ENCODE measurements at places on chromosomes 13 and 19. TPM values are rescaled to one million over a fixed set of nuclear protein-coding genes. Genes with fewer than 3 reads are reported as not detected.

Gene ZNF177
- 3.8 TPM for total RNA-seq

Gene CD209
- not detected for total RNA-seq

Gene PABPC3
- total RNA-seq, result not detected

Gene OR7A5
- not detected for total RNA-seq

Gene VSTM1
- not detected for total RNA-seq

Gene CERS1
- total RNA-seq, result 11.4 TPM

- no peak for DNase-seq
- no peak overlapping the region for H3K27ac ChIP-seq
- no peaks in the 10 kb centered on the region for H3K27me3 ChIP-seq
- H3K36me3 ChIP-seq, result no peaks in the 10 kb centered on the region
- no peaks in the 10 kb centered on the region for H3K4me1 ChIP-seq
These were observed 9.7 kb upstream of the STRN4 start for GRCh38 chr19:46755853-46756543.

DNA sequence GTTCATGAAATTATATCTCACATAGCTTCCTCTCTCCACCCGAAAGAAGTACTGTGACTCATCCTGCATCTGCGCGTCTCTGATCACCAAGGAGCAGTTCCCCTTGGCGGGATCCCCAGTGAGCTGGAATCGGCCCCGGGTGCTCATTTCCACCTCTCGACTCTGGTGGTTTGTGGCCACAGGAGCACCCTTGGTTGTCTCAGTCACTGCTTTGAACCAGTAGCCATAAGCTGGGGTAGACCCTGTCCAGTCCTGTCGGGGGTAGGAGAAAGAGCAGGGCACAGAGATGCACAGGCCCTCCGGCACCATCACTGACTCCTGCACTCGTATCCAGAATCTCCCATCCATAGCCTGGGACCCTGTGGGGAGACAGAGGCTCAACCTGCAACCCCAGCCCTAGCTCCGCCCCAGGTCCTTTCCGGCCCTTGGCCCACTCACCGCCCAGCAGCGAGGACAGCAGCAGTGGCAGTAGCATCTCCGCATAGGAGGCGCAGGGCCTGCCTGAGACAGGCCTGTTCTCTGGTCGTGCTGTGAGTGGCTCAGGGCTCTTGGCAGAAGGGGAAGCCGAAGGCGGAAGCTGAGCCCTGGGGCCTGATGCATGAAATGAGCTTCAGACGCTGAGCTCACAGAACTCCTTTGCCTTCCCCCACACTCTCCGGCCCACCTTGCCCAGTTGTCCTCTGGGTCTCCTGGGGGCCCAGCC is at the start of gene SIGLEC10:
Gene SIGLEC10 (minus strand): TSS at position 536 of the 703 bp plus-strand sequence. CDS start 61 bp downstream, at position 475.
- H3K27me3 ChIP-seq, result peaks cover 13% of the 10 kb centered on the region
- no peaks in the 10 kb centered on the region for H3K36me3 ChIP-seq
- DNase-seq, result no peak
- H3K4me3 ChIP-seq, result no peak within 1 kb of the TSS
- no peak within 1 kb of the TSS for H3K27ac ChIP-seq
- no peaks in the 10 kb centered on the region for H3K4me1 ChIP-seq

DNA sequence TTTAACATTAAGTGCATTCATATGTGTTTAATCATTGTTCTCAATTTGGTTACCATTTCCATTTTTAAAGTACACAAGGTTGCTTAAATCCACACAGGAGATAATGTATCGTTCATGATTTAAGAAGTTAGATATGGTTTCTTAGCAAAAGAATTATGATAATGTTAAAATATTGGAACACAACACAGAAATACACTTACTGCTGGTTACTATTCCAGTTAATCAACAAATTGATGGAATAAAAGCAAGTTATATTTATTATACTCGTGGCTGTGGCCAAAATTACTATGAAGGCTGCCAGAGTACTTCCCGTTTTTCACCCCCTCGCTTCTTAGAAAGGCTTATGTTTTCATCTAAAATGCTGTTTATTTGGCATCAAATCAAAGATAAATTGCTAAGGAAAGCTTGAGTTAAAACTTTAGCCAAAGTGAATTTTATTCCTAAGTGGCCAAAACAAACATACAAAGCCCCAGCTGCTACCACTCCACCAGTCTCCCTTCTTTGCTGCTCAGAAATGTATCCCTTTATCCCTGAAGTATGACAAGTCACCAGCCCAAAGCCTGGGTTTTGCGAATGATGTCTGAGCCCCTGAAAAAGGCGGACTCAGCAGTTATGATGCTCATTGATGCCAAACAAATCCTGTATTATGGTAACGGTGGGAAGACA is 27.7 kb downstream of the LCP1 start:
- no peaks in the 10 kb centered on the region for H3K36me3 ChIP-seq
- H3K27ac ChIP-seq, result no peak overlapping the region
- H3K4me1 ChIP-seq, result peaks cover 20% of the 10 kb centered on the region
- no peak for DNase-seq
- no peak overlapping the region for H3K4me3 ChIP-seq

GRCh38 chr13:113210833-113211232 is 1.4 kb downstream of the CUL4A start:
- no peak for DNase-seq
- H3K4me3 ChIP-seq, result peak overlapping the region; percentile 94
- no peak overlapping the region for H3K27ac ChIP-seq
- H3K27me3 ChIP-seq, result no peaks in the 10 kb centered on the region
- peaks cover 10% of the 10 kb centered on the region for H3K36me3 ChIP-seq
- peaks cover 27% of the 10 kb centered on the region for H3K4me1 ChIP-seq

DNA sequence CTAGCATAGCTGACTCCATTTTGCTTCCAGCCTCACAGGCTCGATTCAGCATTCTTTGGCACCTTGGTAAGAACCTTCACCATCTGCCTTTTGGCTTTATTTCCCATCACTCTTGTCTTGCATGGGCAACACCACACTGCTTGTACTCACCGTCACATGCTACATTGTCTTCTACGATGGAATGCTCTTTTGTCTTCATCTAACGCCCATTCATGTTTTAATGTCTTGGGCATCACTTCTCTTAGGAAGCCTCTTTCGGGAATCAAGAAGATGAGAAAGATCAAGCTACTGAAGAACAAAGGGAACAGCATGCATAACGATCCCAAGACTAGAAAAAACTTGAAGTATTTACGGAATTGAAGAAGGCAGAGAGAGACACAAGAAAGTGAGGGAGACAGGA is 5.7 kb upstream of the RPL21 start:
- H3K27me3 ChIP-seq, result no peaks in the 10 kb centered on the region
- H3K27ac ChIP-seq, result no peak overlapping the region
- H3K4me1 ChIP-seq, result no peaks in the 10 kb centered on the region
- no peak for DNase-seq

DNA sequence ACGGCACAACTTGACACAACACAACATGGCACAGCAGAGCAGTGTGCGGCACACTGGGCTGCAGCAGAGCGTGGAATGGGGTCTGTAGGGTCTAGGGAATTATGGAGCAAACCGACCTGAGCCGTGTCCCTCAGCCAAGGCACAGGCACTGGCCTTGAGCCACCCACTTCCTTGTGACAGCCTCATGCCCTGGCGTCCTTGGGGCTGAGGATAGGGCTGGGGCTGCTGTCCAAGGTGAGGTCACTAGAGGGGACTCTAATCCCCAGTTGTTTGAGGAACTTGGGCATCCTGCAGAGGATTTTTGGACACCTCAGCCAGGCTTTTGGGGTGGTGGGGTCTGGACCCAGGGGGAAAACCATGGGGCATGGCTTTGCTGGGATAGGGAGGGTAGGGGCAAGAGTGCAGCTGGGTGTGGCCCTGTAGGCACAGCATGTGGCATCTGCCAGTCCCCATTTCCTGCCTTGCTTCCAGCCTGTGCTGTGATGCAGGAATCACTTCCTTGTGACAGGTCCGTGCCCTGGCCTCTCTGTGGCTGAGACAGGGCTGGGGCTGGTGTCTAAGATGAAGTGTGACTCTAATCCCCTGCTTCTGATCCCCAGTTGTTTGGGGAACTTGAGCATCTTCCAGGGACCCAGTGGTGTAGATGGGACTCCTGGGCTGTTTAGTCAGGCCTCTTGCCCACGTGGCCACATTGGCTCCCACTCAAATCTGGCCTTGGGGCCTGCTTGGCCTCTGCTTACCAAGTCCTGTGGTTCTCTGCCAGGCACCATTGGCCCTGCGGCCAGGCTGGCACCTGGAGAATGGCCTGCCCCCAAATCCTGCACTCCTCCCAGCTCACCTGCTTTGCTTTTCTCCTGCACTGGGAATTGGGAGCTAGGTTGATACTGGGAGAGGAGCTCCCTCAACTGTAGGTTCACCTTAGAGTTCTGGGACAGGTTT is 78.5 kb downstream of the SCGB2B2 start:
- H3K4me3 ChIP-seq, result no peak overlapping the region
- no peak for DNase-seq
- no peak overlapping the region for H3K27ac ChIP-seq
- H3K4me1 ChIP-seq, result no peaks in the 10 kb centered on the region
- no peaks in the 10 kb centered on the region for H3K27me3 ChIP-seq
- no peaks in the 10 kb centered on the region for H3K36me3 ChIP-seq

DNA sequence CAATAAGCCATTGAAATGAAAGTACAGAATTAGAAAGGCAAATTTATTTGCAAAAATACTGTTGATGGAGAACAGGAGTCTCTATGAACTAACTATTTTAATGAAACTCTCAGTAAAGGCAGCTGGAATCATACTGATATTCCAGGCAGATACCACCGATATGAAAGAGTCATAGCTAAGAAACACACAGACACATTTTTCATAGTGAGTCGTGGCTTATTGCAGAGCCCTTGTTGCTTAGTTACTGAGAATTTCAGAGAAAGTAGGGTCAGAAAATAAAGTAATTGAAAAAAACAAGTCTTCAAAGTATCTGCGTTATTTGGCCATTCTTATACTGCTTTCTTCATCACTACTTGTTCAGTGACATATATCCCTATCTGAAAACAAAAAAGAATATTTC is 1890.9 kb downstream of the PCDH9 start:
- H3K36me3 ChIP-seq, result no peaks in the 10 kb centered on the region
- DNase-seq, result no peak
- H3K4me3 ChIP-seq, result no peak overlapping the region
- peaks cover 6% of the 10 kb centered on the region for H3K4me1 ChIP-seq

DNA sequence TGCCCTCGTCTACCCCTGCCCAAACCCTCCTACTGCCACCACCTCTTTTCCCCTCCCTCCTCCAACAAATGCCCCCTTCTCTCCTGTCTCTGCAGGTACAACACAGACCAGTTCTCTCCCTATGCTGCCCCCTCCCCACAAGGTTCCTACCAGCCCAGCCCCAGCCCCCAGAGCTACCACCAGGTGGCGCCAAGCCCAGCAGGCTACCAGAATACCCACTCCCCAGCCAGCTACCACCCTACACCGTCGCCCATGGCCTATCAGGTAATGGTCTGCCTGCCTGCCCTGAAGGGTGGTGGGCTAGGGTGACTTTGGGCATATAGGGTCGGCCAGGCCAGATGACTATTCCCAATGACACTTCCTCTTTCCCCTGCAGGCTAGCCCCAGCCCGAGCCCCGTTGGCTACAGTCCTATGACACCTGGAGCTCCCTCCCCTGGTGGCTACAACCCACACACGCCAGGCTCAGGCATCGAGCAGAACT is 6.5 kb upstream of the TIMM50 start:
- H3K36me3 ChIP-seq, result peaks cover 61% of the 10 kb centered on the region
- H3K4me3 ChIP-seq, result no peak overlapping the region
- H3K27ac ChIP-seq, result no peak overlapping the region

DNA sequence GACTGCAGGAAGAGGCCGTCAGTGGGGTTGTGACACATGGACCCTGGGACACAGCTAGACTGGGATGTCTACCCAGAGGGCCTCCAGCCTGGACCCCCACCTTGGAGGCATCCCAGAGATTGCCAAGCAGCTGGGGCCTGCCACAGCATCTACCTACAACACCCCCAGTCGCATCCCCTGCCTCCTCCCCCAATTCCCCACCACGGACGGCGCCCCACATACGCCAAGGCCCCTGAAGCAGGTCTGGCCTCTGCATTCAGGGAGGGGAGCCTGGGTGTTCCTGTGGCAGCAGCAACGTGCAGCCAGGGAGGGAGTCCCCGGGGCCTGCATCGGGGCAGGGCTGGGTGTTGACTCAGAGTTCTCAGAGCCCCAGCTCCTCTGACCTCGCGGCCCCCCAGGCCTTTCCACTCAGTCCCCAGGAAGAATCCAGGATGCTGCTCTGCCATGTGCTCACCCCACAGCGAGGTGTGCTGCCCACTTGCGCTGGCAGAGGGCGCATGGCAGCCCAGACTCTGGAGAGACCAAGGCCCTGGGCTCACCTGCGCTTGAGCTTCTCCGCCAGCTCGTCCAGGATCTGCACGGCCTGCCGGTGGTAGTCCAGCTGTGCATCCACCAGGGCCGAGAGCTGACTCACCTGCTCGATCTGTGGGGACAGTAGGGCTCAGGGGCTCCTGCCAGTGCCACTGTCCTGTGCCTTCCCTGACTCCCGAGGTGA is 19.6 kb downstream of the MPND start:
- H3K36me3 ChIP-seq, result peaks cover 50% of the 10 kb centered on the region
- no peak overlapping the region for H3K4me3 ChIP-seq
- no peak overlapping the region for H3K27ac ChIP-seq
- no peaks in the 10 kb centered on the region for H3K27me3 ChIP-seq
- H3K4me1 ChIP-seq, result no peaks in the 10 kb centered on the region

GRCh38 chr19:15014579-15014978 is 34.7 kb upstream of the CASP14 start:
- peak; percentile 13 for DNase-seq
- H3K4me1 ChIP-seq, result no peaks in the 10 kb centered on the region
- peaks cover 22% of the 10 kb centered on the region for H3K27me3 ChIP-seq
- no peak overlapping the region for H3K27ac ChIP-seq

DNA sequence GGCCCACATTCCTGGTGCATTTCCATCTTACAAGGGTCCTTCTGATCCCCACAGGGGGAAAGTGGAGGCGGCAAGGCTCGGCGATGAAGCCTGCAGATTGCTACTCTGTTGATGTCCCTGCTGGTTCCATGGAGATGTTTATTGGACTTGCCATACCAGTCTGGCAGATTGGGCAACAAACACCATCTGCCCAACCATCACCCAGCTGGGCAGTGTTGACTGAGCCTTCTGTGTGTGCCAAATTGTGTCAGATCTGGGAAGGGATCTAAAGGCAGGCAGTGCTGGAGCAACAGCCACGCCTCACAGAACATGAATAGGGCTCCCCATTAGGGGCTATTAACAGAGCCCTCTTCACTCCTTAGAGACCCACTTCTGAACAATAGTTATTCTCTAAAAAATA is 35.0 kb downstream of the FLT1 start:
- no peaks in the 10 kb centered on the region for H3K27me3 ChIP-seq
- no peaks in the 10 kb centered on the region for H3K36me3 ChIP-seq
- DNase-seq, result no peak
- no peak overlapping the region for H3K4me3 ChIP-seq
